ENCODE measurements at places on chromosomes 12 and 14.

GRCh38 chr12:46265734-46266133, 3.1 kb downstream of the SLC38A1 start:
- no peaks in the 10 kb centered on the region for H3K27me3 ChIP-seq
- DNase-seq: no peak
- peaks cover 27% of the 10 kb centered on the region for H3K4me1 ChIP-seq
- no peak overlapping the region for H3K4me3 ChIP-seq
- H3K27ac ChIP-seq: no peak overlapping the region

GRCh38 chr12:119423285-119423684, 88.8 kb downstream of the CCDC60 start:
- no peak overlapping the region for H3K27ac ChIP-seq
- H3K36me3 ChIP-seq: peaks cover 3% of the 10 kb centered on the region
- peaks cover 12% of the 10 kb centered on the region for H3K27me3 ChIP-seq

DNA sequence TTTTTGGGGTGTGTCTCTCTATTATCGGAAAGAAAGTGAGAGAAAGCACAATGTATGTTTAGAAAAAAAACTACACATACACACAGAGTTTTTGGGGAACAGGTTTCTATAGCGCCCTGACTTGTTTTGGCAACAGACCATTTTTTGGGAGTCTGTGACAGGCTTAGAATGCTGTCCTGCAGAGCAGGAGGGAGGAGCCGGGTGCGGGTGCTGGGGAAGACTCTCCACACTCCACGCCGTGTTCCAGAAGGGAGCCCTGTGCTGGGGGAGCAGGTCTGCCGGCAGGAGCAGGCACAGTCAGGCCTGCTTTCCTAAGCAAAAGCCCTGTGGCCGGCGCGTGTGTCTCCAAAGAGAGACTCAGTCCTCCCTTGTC, 26.5 kb downstream of the CD9 start:
- H3K27me3 ChIP-seq: peaks cover 10% of the 10 kb centered on the region
- DNase-seq: no peak
- H3K4me3 ChIP-seq: no peak overlapping the region
- H3K36me3 ChIP-seq: no peaks in the 10 kb centered on the region
- H3K27ac ChIP-seq: no peak overlapping the region
- peaks cover 11% of the 10 kb centered on the region for H3K4me1 ChIP-seq

DNA sequence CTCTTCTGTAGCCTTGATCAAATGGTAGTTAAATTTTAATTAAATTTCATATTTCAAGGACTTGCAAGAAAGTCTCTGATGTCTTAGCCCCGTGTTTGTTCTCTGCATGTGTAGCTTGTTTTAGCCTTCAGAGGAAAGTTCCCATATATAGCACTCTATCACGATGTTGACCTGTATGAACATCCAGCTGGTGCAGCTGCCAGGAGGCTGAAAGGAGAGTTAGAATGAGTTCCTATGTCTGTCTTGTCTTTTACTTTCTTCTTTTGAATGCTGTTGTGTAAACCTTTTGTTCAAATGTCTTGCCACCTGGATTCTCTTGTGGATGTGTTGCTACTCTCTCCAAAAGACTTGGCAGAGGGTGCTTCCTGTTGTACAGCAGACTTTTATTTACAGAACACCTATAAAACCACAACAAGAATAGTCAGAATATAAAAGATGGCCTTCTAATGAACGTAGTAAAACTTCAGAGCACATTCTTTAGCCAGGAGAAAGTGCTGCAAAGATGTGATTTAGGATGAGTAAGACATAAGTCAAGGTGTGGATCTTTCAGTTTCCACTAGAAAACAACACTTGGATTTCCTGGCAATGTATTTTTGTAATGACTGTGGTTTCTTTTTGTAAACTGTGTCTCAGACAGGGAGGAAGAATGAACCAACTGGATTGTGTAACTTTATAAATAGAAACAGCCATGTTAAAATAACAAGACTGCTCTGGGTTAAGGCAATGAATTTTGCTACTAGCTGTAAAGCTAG, 17.2 kb downstream of the NAV3 start:
- H3K4me3 ChIP-seq: no peak overlapping the region
- H3K36me3 ChIP-seq: no peaks in the 10 kb centered on the region
- H3K27ac ChIP-seq: no peak overlapping the region
- H3K4me1 ChIP-seq: no peaks in the 10 kb centered on the region

DNA sequence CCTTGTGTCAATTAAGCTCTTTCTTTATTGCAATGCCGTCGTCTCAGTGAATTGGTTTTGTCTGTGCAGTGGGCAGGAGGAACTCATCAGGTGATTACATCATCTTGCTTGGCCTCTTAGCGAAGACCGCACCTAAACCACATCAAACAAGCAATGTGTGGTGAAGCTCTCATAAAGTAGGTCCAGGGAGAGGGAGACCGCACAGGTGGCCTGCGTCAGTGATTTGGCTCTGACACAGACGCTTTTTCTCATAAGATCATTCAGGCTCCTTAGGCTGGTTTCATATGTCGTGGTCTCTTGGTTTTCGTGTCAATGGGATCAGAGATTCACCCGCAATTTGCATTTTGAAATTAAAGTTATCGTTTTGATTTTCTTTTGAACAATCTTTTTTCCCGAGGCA, 6.7 kb upstream of the TESC start:
- H3K27me3 ChIP-seq: peaks cover 13% of the 10 kb centered on the region
- peak overlapping the region; percentile 78 for H3K27ac ChIP-seq
- H3K4me1 ChIP-seq: peaks cover 8% of the 10 kb centered on the region
- H3K4me3 ChIP-seq: peak overlapping the region; percentile 47

DNA sequence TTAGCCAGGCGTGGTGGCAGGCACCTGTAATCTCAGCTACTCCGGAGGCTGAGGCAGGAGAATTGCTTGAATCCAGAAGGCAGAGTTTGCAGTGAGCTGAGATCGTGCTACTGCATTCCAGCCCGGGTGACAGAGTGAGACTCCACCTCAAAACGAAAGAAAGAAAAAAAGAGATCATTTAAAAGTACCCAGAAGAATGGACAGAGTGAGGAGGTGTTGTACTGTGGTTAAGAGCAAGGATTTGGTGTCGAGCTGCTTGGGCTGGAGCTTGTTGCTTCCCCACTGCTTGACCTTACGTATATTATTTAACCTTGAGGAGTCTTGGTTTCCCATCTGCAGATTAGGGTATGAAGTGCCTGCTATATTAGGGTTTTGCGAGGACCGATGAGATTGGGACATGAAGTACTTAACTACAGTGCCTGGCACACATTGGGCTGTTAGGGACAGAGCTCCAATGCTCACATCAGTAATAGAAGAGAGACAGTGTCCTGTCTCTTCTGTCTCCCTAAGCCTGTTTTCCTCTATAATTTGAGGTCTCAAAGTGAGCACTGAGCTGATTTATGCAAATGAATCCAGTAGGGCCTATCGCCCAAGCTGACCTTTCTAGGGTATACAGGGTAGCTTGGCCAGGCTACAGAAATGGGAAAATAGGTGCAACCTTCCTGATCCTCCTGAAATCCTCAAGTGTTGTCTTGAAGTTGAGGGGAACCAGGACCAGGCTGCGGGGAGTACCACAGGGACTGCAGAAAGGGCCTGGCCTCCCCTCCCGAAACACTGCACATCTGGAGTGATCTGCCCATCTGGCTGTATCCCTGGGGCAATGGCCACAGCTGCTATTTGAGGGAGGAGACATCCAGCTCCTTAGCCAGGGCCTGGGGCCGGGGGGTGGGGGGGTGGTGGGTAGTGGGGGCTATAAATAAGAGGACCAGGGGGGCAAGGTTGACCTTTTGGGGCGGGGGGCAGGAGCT, 8.6 kb upstream of the HDAC7 start:
- H3K36me3 ChIP-seq: peaks cover 15% of the 10 kb centered on the region
- DNase-seq: no peak
- no peaks in the 10 kb centered on the region for H3K27me3 ChIP-seq
- peak overlapping the region; percentile 16 for H3K27ac ChIP-seq
- H3K4me3 ChIP-seq: no peak overlapping the region

GRCh38 chr14:104137297-104138097, 890 bp upstream of the KIF26A start:
- H3K27ac ChIP-seq: no peak overlapping the region
- DNase-seq: peak; percentile 42
- no peaks in the 10 kb centered on the region for H3K36me3 ChIP-seq
- no peaks in the 10 kb centered on the region for H3K4me1 ChIP-seq
- H3K27me3 ChIP-seq: peaks cover 33% of the 10 kb centered on the region

GRCh38 chr14:68544081-68544892, 248.6 kb downstream of the ZFP36L1 start:
- no peak for DNase-seq
- H3K27me3 ChIP-seq: no peaks in the 10 kb centered on the region
- no peaks in the 10 kb centered on the region for H3K36me3 ChIP-seq
- no peak overlapping the region for H3K4me3 ChIP-seq
- no peak overlapping the region for H3K27ac ChIP-seq

- H3K4me3 ChIP-seq: peak overlapping the region; percentile 51
- no peak for DNase-seq
- no peak overlapping the region for H3K27ac ChIP-seq
- no peaks in the 10 kb centered on the region for H3K4me1 ChIP-seq
- no peaks in the 10 kb centered on the region for H3K27me3 ChIP-seq
These were observed 105.0 kb downstream of the DAD1 start for GRCh38 chr14:22483863-22484593.

DNA sequence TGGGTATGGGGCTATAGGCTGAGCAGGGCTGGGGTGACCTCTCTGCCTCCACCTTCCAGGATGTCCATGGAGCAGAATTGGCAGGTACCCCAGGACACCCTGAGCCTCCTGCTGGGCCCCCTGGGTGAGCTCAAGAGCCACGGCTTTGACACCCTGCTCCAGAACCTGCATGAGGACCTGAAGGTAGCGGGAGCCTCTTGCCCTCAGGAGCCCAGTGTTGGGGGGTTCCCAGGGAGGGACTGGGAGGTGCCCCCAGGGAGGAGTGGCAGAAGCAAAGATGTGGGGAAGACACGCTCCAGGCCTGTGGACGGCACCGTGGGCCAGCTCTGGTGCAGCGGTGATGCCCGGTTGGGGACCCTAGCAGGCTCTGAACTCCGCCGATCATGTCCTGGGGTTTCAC, 8.3 kb downstream of the TNFAIP2 start:
- H3K4me1 ChIP-seq: peaks cover 1% of the 10 kb centered on the region
- H3K36me3 ChIP-seq: no peaks in the 10 kb centered on the region
- no peak overlapping the region for H3K27ac ChIP-seq
- H3K4me3 ChIP-seq: no peak overlapping the region
- DNase-seq: no peak
- H3K27me3 ChIP-seq: peaks cover 47% of the 10 kb centered on the region

GRCh38 chr12:132167611-132168310, 23.5 kb downstream of the NOC4L start:
- H3K27ac ChIP-seq: peak overlapping the region; percentile 49
- H3K27me3 ChIP-seq: peaks cover 1% of the 10 kb centered on the region
- DNase-seq: no peak
- H3K4me1 ChIP-seq: peaks cover 5% of the 10 kb centered on the region
- H3K36me3 ChIP-seq: no peaks in the 10 kb centered on the region
- H3K4me3 ChIP-seq: no peak overlapping the region

- peaks cover 65% of the 10 kb centered on the region for H3K4me1 ChIP-seq
- peak overlapping the region; percentile 84 for H3K27ac ChIP-seq
- peaks cover 50% of the 10 kb centered on the region for H3K36me3 ChIP-seq
- H3K4me3 ChIP-seq: peak overlapping the region; percentile 100
- DNase-seq: no peak
These were observed 1.9 kb upstream of the BAZ2A start for GRCh38 chr12:56631790-56632700.

DNA sequence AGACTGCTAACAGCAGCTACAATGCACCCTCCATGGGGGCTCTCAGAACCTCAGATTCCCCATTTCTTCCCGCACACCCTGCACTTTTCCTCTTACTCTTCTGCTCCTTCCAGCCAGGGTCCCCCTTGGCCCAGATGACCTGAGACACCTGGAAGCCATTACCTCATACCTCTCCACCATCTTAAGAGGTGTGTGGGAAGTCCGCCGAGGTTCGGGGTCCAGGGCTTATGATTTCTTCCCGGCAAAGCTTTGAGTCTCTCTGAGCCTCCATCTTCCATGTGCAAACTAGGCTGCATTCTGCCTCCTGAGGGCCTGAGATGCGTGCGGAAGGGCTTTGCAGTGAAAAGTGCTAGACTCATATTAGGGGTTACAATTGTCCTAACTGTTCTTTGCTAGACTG, 5.3 kb downstream of the GSC start:
- H3K27me3 ChIP-seq: peaks cover 81% of the 10 kb centered on the region
- H3K4me3 ChIP-seq: no peak overlapping the region
- no peak for DNase-seq

DNA sequence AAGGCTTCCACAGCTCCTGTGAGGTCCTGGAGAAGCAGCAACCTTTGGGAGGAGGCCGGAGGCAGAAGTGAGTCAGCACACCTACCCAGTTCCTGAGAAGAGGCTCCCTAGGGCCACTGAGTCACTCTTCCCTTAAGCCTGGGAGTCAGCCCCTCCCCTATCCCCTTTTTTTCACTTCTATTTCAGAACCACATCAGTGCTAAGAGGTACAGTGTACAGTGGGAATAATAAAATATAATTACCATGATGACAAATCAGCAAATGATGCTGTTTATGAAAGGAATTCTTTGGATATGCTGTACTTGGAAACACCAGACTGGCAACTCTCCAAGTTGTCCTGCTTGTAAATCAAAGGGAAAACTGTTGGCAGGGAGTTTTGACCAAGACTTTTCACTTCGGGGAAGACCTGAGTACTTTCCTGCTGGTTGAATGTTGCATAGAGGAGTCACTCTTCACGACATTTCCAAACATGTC, 7.8 kb upstream of the TBPL2 start:
- H3K4me3 ChIP-seq: no peak overlapping the region
- DNase-seq: no peak
- no peaks in the 10 kb centered on the region for H3K27me3 ChIP-seq
- H3K4me1 ChIP-seq: no peaks in the 10 kb centered on the region
- H3K36me3 ChIP-seq: no peaks in the 10 kb centered on the region

DNA sequence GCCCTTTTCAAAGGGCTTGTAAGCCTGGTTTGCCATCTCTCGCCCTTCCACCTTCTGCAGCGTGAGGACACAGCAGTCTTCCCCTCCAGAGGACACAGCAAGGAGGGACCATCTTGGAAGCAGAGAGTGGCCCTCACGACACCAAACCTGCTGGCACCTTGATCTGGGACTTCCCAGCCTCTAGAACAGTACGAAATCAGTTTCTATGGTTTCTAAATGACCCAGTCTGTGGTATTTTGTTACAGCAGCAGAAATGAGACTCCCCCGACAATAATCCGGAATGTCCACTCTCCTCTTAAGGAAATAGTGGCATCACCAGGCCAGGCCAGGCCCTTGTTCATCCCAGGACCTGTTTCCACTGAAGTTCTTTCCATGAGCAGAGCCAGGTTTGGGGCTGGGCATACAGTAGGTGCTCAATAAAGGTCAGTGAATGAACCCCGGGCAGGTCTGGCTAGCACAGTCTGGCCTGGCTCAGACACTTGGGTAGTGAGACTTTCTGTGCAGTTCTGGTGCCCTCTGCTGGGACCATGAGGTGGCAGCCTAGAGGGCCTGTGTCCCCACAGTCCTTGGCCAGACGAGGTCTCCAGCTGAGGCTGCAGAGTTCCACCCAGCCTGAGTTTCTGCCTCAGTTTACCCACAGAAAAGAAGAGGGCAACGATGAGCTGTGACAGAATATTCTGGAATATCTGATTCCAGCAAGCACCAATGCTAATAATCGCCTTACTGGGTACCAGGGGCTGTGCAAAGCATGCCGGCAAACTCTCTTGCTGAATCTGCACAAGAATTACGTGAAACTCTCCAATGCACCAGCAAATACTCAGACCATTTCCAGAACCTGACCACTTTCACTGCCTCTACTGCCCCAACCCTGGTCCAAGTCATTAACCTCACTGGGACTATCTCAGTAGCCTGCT, 14.0 kb downstream of the ABCB9 start:
- peaks cover 10% of the 10 kb centered on the region for H3K36me3 ChIP-seq
- peak; percentile 73 for DNase-seq

GRCh38 chr14:86346818-86347384, 817.0 kb downstream of the FLRT2 start:
- H3K27me3 ChIP-seq: no peaks in the 10 kb centered on the region
- DNase-seq: no peak
- H3K36me3 ChIP-seq: no peaks in the 10 kb centered on the region
- peak overlapping the region; percentile 87 for H3K27ac ChIP-seq

Measured in effector memory CD8-positive, alpha-beta T cell (primary cell).